Activated gamma-delta T cell treated with anti-CD3 and anti-CD28 coated beads, Interleukin-2, amount 50 U/mL, for 16 hours (primary cell): ENCODE measurements at places on chromosomes 11 and 22.

DNA sequence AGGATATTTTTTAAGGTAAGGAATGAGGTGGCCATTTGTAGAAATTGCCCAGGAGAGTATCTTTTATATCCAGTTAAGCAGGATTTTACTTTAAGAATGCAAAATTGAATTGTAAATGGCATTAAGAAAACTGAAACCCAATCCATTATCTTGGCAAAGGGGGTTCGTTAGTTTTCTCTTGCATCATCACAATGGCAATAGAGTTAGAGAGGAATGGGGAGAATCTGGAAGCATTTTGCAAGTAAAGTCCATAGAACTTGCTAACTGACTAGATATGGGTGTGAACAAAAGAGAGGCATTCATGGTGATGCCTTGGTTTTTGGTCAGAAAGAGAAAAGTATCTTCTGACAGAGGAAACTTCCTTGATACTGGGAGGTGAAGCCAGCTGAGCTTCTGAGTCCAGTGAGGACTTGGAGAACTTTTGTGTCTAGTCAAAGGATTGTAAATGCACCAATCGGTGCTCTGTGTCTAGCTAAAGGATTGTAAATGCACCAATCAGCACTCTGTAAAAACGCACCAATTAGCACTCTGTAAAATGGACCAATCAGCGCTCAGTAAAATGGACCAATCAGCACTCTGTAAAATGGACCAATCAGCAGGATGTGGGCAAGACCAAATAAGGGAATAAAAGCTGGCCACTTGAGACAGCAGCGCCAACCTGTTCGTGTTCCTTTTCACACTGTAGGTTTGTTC is 3.6 kb upstream of the CCDC117 start:
- DNase-seq: no peak

- DNase-seq: no peak
Measured at GRCh38 chr11:118820412-118821357, 29.7 kb upstream of the DDX6 start.

DNA sequence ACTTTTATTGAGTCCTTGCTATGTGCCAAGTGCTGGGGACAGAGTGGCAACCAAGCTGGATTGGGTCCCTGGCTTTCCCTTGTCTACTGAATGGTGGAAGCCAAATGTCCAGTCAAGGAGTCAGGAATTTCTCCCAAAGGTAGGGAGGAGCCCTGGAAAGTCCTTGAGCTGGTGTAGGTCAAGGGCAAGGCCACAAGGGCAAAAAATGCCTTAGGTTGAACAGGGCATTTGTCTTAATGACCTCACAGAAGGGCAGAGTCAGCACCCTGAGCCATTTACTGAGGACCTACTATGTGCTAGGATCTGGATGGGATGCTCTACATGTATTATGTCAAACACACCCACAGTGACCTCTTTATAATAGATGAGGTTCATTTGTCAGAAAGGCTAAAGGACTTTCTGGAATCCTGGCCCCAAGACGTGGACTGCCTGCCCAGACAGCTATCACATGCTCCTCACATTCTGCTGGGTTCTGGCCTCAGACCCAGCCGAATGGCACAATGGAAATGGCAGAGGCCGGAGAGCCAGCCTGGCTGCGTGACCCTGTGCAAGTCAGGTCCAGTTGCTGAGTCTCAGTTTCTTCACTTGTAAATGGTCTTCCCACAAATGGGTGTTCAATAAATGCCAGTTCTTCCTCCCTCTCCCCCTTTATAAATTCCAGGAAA is 17.7 kb downstream of the MOGAT2 start:
- no peak for DNase-seq

GRCh38 chr11:129319201-129319600 is 56.4 kb upstream of the BARX2 start:
- no peak for DNase-seq

DNA sequence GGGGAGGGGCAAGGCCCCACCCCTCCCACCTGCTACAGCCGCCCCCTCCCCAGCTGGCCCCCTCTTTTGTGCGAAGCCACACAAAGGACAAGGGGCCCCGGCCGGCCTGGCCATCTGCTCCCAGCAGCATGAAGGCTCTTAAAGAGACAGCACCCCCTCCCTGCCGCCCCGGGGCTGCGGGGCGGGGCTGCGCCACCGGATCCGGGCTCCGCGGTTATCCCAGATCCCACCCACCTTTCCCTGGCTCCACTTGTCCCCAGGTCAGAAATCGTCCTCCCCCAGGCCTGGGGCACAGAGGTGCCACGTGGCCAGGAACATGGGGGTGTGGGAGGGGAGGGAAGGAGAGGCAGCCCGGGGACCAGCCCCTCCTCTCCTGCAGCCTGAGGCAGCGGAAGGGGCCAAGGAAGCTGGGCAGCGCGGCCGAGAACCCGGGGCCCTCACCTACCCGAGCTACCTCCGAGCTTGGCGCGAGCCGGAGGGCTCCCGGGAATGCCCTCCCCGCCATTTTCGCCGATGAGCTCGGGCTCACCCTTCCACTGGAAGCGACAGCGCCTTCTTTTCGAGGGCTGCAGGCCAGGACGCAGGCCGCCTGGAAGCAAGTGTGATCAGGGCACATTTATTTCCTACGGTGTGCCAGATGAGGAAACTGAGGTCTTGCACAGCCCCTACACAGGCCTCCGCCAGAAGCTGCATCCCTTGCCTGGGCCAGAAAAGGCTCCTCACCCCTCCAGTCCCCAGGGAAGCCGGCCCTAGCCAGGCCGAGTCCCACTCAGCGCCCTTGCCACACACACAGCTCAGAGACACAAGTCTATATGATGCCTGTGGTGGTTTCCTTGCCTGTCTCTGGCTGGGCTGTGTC is 2.5 kb upstream of the RCOR2 start:
- no peak for DNase-seq

DNA sequence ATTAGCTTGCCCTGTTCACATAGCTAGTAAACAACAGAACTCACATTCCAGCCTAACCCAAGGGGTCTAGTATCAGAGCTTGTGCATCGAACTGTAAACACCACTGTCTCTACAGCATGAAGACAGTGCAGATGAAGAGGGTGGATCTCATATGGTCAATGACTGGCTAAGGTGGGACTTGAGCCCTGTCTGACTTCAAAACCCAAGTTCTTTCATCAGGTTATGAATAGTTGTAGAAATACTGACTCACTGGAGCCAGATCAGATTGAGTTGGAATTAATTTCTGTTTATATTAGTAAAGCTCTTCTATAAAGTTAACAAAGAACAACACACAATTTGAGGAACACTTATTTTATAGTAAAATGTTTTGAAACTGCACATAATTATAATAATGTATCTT is 161.7 kb upstream of the ARHGAP20 start:
- no peak for DNase-seq

GRCh38 chr11:83852775-83853442 is 566.7 kb upstream of the CCDC90B start:
- DNase-seq: no peak

DNA sequence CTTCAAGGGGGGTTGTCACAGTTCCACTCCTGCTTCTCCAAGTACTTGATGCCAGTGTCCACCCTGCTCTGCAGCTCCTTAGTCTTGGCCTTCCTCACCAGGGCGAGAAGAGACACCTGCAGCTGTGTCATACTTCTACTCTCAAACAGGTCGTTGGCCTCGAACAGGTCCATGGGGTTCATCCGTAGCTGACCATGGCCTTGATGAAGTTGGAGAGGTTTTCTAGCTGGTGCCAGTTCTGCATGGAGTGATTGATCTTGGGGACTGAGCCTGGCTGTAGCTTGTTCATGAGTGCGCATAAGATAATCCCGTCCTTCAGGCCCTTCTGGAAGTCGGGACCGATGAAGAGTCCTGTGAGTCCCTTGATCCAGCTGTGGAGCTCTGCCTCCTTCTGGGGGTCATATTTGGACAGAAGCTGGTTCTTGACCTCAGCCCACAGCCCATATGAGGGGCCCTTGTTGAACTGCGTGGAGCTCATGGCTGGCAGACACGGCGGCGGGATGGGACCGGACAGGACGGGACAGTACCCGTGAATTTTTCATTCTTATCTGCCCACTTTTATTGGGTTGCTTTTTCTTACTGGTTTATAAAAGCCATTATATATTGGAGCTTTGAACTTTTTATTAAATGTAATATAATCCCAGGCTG is 33.4 kb upstream of the HORMAD2 start:
- no peak for DNase-seq

- DNase-seq: no peak
Measured at GRCh38 chr11:115919341-115920091, 415.3 kb upstream of the CADM1 start.

- DNase-seq: no peak
Measured at GRCh38 chr11:113874581-113875233, 665 bp downstream of the USP28 start.

GRCh38 chr11:93895106-93895862 is 44.9 kb upstream of the VSTM5 start:
- DNase-seq: no peak

DNA sequence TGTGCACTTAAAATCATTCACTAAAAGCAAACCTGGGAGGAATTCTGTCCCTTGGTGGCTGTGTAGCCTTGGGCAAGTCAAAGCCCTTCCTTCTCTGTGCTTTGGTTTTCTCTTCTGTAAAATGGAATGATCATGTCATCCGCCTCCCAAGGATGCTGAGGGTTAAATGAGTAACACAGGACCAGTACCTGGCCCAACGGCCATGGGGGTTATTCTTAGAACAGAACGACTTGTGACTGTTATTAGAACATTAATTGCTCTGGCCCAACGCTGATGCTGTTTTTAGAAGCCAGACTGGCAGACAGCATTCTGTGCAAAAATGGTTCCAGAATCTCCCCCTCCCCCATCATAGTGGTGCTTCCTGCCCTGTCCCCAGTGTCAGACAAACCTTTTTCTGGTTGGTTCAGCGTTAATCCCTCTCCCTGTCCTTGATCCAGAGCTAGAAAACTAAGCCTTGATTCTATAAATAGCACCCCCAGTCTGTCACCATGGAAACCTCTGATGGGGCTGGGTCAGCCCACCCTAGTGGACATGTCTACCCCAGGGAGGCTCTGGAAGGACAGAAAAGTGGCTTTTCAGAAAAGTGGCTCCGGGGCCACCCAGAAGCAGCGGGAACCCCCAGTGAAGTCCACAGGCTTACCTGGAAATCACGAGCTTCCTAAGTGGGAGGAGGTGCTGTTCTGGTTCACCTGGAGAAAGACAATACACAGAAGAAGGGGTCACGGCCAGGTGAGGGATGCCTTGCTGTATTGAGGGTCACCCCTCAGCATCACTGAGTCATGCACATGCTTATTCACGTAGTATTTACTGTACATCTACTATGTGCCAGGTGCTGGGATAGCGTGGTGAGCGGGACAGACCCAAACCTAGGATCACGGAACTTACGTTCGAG is 15.5 kb upstream of the TFIP11 start:
- no peak for DNase-seq

- DNase-seq: no peak
Measured at GRCh38 chr22:48488149-48488551, 1339.5 kb downstream of the BRD1 start.

GRCh38 chr11:32921204-32921603 is 28.6 kb downstream of the QSER1 start:
- DNase-seq: no peak

- no peak for DNase-seq
Measured at GRCh38 chr22:46416891-46417580, 81.5 kb downstream of the TRMU start.

- DNase-seq: no peak
Measured at GRCh38 chr22:49347376-49347775, 480.3 kb downstream of the BRD1 start.

GRCh38 chr22:17247832-17248231 is 28.6 kb upstream of the ADA2 start:
- DNase-seq: no peak

GRCh38 chr11:40219401-40219800 is 1240.1 kb downstream of the LRRC4C start:
- no peak for DNase-seq

DNA sequence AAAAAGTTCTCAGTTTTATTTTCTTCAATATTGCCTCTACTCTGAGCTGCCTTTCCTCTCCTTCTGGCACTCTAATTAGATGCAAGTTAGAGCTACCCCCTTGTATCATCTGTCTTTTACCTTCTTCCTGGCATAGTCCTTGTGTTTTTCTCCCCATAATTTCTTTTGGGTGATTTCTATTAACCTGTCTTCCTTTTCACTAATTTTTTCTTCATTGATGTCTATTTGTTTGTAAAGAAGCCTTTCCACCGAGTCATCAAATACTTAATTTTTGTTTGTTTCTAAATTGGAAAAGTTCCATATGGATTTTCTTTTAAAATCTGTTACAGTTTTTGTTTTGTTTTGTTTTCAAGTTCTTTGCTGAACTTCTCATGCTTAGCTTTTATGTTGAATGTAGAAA is 558.1 kb downstream of the TBC1D22A start:
- no peak for DNase-seq

GRCh38 chr11:31645747-31646146 is 136.2 kb downstream of the ELP4 start:
- no peak for DNase-seq

DNA sequence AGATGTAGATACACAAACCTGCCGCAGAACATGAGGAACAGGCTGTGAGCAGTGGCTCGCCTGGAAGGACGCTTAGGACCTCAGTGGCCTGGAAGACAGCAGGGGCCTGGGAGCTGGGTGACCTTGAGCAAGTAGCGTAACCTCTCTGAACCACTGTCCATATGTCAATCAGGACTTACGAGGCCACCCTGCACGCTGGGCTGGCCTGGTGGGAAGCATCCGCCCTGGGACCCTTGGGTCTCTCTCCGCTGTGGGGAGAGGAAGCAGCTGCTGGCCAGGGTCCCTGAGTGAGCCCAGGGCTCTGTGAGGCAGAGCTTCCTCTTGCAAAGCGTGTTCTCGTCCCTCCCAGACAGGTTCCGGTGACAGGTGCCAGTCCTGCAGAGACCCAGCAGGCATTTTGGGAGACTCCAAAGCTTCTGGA is 14.0 kb upstream of the EHD1 start:
- no peak for DNase-seq

GRCh38 chr22:37400719-37401118 is 26.6 kb downstream of the ELFN2 start:
- DNase-seq: no peak

- DNase-seq: no peak
Measured at GRCh38 chr11:3170756-3171650, 5.9 kb upstream of the OSBPL5 start.

GRCh38 chr22:20028855-20029549 is 8.1 kb downstream of the TANGO2 start:
- DNase-seq: no peak

- no peak for DNase-seq
Measured at GRCh38 chr11:92552942-92553341, 328.3 kb downstream of the FAT3 start.

DNA sequence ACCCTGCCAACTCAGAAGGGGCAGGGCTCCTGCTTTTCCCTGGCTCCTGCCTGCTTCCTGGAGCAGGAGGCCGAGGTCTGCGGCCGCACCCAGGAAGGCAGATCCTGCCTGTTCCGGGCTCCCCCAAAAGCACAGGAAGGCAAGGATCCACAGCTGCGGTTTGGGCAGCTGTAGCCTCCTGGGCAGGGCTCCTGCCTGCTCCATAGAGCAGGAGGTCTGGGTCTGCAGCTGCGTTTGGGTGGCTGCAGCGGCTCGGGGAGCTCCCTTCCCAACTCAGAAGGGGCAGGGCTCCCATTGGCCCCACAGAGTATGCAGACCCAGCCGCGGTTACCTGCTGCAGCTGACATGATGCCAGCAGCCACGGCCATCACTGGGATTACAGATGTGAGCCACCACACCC is 5.5 kb downstream of the UPK2 start:
- DNase-seq: no peak

GRCh38 chr11:838441-839279 is 3.7 kb downstream of the POLR2L start:
- no peak for DNase-seq

- DNase-seq: no peak
Measured at GRCh38 chr11:60972182-60973030, 926 bp downstream of the CD6 start.
